ENCODE measurements at places on chromosomes 11 and 22. TPM values are rescaled to one million over a fixed set of nuclear protein-coding genes. Genes with fewer than 3 reads are reported as not detected.

Gene MACROD1
- 22.1 TPM for total RNA-seq

Gene CLNS1A
- total RNA-seq = 163 TPM

Gene OR51B4
- not detected for total RNA-seq

Gene LRP4
- 23.5 TPM for total RNA-seq

Gene SLC25A18
- total RNA-seq = 0.34 TPM

Gene PTGDR2
- 0.32 TPM for total RNA-seq

Gene SYCE3
- not detected for total RNA-seq

Gene CDHR5
- total RNA-seq = not detected

DNA sequence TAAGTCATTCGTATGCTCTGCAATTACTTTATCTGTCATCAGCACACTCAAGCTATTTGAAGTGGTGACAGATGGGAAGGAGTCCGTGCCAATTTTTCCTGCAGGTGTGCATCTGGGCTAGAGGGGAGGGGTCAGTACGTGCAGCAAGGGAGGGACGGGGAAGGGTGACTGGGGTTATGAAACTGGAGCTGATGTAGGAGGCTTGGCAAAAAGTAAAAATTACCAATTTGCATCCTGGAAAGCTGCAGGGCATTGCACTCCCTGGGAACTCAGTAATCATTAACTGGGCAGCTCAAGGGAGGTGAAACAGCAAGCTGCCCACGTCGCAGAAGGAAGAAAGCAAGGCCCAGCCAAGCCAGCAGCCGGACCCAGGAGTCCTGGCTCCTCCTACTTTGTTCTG lies 87.1 kb upstream of the TMEM45B start:
- no peak for DNase-seq
- no peaks in the 10 kb centered on the region for H3K36me3 ChIP-seq
- peaks cover 16% of the 10 kb centered on the region for H3K27me3 ChIP-seq
- no peak overlapping the region for H3K27ac ChIP-seq
- no peaks in the 10 kb centered on the region for H3K4me1 ChIP-seq
- no peak overlapping the region for H3K4me3 ChIP-seq

- peaks cover 17% of the 10 kb centered on the region for H3K4me1 ChIP-seq
- peak overlapping the region; percentile 64 for H3K4me3 ChIP-seq
- no peaks in the 10 kb centered on the region for H3K36me3 ChIP-seq
- DNase-seq = peak; percentile 81
Measured at GRCh38 chr11:122202951-122203456, 87.0 kb upstream of the BLID start.

- H3K27me3 ChIP-seq = peaks cover 2% of the 10 kb centered on the region
- no peaks in the 10 kb centered on the region for H3K36me3 ChIP-seq
- H3K4me3 ChIP-seq = no peak overlapping the region
- H3K27ac ChIP-seq = no peak overlapping the region
Measured at GRCh38 chr11:5267033-5267563, 2.6 kb downstream of the HBE1 start.

DNA sequence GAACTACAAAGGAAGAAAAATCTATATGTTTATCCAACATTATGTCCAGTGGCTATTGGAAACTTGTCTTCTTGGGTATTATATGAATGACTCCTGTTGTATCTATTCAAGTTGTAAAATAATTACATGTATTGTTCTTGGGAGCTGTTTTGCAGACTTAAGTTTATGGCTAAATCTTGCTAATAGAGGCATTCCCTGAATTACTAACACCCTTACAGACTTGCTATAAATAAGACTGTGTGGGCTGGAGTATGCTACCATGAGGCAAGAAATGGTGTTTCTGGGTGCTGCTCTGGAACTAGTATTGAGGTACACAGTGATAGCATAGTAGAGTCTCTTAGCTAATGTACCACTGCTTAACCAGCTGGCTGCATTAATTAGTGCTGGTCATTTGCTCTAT lies 155.1 kb downstream of the HIPK3 start:
- no peak overlapping the region for H3K27ac ChIP-seq
- no peaks in the 10 kb centered on the region for H3K36me3 ChIP-seq
- no peak overlapping the region for H3K4me3 ChIP-seq
- DNase-seq = no peak

DNA sequence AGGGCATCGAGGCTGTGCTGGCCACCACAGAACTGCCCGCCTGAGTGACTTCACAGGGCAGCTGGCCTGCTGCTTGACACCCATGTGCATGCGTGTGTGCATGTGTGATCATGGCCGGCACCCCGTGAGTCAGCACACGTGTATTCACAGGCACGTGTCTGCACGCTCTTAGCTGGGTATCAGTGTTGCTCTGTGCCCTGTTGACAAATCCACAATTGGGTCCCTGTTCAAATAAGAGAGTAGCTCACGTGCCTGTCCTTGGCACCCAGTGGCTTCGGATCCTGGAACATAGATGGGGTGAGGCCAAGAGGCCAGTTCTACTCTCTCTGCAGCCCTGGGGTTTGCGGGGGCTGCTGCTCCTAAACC lies 14.0 kb downstream of the B3GAT1 start:
- H3K4me1 ChIP-seq = peaks cover 9% of the 10 kb centered on the region
- DNase-seq = no peak
- peaks cover 10% of the 10 kb centered on the region for H3K36me3 ChIP-seq
- H3K27ac ChIP-seq = no peak overlapping the region
- H3K4me3 ChIP-seq = no peak overlapping the region

DNA sequence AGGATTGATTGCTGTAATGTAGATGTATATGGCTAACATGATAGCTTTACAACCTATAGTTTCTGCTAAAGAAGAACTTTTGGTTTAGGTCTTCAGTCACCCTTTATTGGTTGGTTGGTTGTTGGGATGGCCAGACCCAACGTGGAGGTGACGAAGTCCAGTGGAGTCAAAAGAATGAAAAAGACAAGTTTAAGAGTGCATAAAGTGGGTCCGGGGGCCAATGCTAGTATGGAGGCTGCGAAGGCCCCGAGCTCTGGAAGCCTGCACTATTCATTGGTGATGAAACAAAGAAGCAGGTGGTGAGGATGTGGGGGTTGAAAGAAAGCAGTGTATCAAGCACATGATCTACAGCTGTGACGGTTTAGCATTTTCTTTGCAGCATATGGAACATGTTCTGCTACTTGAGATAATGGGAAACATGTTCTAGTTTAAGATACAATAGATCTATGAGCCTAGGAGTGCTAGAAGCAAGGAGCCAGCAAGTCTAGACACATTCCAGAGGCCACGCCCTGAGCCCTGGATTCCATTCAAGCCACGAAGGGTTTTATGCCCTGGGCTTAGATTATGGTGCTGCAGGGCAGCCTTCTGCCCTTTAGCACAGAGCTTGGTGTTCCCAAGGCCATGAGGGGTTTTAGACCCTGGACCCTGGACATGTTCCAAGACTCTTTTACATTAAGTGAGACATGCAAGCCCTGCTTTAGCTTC lies 6.3 kb downstream of the TCP11L1 start:
- H3K27ac ChIP-seq = no peak overlapping the region
- peaks cover 36% of the 10 kb centered on the region for H3K36me3 ChIP-seq
- H3K4me1 ChIP-seq = peaks cover 6% of the 10 kb centered on the region
- no peak for DNase-seq
- H3K27me3 ChIP-seq = no peaks in the 10 kb centered on the region

DNA sequence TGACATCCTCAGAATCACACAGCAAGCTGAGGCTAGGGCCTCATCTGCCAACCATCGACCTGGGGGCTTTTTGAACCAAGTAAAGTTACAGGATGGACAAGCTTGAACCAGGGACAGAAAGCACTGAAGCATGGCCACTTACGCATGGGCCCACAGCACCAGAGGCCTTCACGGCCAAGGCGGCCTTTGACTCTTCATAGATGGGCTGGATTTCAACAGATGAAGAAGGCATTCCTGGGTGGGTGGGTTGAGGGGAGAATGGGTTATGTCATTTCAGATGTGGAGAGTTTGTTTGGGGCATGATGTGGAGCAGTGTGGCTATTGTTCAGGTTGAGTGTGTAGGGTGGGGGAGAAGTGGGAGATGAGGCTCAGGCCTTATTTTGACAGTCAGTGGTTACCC lies 60.2 kb downstream of the LRRC32 start:
- no peaks in the 10 kb centered on the region for H3K27me3 ChIP-seq
- no peak overlapping the region for H3K27ac ChIP-seq
- peaks cover 21% of the 10 kb centered on the region for H3K4me1 ChIP-seq
- DNase-seq = no peak
- no peak overlapping the region for H3K4me3 ChIP-seq
- no peaks in the 10 kb centered on the region for H3K36me3 ChIP-seq

GRCh38 chr22:39537975-39538374 lies 5.4 kb upstream of the RPS19BP1 start:
- no peak for DNase-seq
- peaks cover 12% of the 10 kb centered on the region for H3K27me3 ChIP-seq
- H3K27ac ChIP-seq = no peak overlapping the region
- no peak overlapping the region for H3K4me3 ChIP-seq

DNA sequence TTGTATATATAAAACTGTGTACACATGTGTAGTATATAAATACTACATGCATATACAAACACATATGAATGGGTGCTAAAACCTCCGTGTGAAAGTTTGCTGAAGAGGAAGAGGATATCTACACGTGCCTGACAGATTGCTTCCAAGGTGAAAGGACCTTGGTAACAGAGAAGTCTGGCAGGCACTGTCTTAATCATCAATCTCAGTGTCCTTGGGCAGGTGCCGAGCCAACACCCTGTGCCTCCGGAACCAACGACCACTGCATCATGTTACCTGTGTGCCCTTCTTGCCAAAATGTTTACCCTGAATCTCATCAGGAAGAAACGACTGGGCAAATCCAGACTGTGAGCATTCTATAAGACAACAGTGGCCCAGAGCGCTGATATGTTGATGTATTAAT lies 15.0 kb downstream of the NAP1L4 start:
- no peak for DNase-seq
- H3K27ac ChIP-seq = no peak overlapping the region
- H3K4me1 ChIP-seq = peaks cover 6% of the 10 kb centered on the region
- no peaks in the 10 kb centered on the region for H3K27me3 ChIP-seq
- no peak overlapping the region for H3K4me3 ChIP-seq
- H3K36me3 ChIP-seq = peaks cover 13% of the 10 kb centered on the region

DNA sequence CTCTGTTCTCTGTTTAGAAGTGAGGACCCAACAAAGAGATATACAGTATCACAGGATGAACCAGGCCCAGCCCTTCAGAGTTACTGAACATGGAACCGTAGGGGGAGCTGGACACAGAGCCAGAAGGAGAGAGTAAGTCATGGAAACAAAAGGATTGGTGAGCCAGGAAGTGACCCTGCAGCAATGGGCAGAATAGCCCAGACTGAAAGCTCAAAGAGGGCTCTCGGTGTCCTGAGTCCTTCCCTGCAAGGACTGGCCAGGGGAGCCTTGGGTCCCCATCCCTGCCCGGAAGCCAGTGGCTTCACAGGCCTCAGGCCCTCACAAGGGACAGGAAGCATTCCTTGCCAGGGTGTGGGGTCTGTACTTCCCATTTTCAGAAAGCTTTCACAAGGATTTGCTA lies 150.6 kb downstream of the SPATA19 start:
- H3K4me3 ChIP-seq = no peak overlapping the region
- no peaks in the 10 kb centered on the region for H3K27me3 ChIP-seq
- DNase-seq = no peak
- no peaks in the 10 kb centered on the region for H3K36me3 ChIP-seq
- no peaks in the 10 kb centered on the region for H3K4me1 ChIP-seq

GRCh38 chr11:70569618-70569890 lies 171.2 kb downstream of the CTTN start:
- no peak overlapping the region for H3K4me3 ChIP-seq
- no peak overlapping the region for H3K27ac ChIP-seq
- H3K4me1 ChIP-seq = peaks cover 33% of the 10 kb centered on the region
- H3K27me3 ChIP-seq = no peaks in the 10 kb centered on the region
- H3K36me3 ChIP-seq = no peaks in the 10 kb centered on the region
- no peak for DNase-seq

GRCh38 chr11:111982019-111982464 lies 43.2 kb upstream of the DLAT start:
- no peak for DNase-seq
- no peaks in the 10 kb centered on the region for H3K27me3 ChIP-seq
- H3K4me1 ChIP-seq = peaks cover 53% of the 10 kb centered on the region
- peak overlapping the region; percentile 28 for H3K27ac ChIP-seq
- peaks cover 9% of the 10 kb centered on the region for H3K36me3 ChIP-seq

DNA sequence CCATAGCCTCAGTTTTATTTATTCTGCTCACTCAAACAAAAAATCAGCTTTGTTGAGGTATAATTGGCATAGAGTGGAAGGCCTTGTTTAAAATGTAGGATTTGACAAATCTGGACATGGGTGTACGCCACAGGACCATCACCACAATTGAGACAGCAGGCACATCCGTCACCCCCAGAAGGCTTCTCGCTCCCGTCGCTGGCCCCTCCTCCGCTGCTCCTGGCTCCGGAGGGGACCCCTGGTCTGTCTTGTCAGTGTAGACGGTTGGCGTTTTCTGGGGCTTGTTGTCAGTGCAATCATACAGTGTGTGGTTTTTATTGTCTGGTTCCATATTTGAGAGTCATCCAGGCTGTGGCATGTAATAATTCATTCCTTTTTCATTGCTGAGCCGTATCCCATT lies 97.6 kb downstream of the KCNQ1 start:
- H3K4me3 ChIP-seq = no peak overlapping the region
- H3K27ac ChIP-seq = no peak overlapping the region
- no peaks in the 10 kb centered on the region for H3K27me3 ChIP-seq
- H3K4me1 ChIP-seq = peaks cover 9% of the 10 kb centered on the region

DNA sequence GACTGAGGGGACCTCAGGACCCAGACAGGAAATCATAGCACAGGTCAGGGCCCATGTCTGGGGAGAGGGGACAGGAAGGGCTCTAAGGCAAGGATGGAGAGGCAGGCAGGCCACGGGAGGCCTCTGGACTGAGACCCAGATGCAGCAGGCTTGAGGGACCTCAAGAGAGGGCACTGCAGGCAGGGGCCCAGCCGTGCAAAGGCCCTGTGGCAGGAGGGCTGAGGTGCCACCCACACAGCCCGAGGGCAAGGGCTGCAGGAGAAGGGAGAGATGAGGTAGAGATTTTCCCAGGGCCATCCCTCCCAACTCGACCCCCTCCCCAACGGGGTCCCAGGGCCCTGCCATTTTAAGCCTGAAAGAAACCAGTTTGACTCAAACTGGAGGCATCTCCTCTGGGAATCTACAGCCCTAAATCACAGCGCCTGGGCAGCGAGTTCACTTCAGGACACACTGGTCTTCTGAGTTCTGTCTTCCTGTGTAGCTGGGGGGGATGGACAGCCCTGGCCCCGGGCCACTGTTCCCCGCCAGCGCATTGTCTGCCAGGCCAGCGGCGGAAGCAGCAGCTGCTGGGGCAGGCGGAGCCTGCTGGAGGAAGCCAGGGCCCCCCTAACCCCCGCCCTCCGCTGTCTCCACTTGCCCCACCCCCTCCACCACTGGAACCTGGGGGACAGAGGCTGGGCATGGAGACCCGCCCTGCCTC lies 20.3 kb upstream of the WNT7B start:
- peaks cover 2% of the 10 kb centered on the region for H3K27me3 ChIP-seq
- H3K36me3 ChIP-seq = no peaks in the 10 kb centered on the region
- H3K4me3 ChIP-seq = no peak overlapping the region
- peaks cover 4% of the 10 kb centered on the region for H3K4me1 ChIP-seq
- peak overlapping the region; percentile 57 for H3K27ac ChIP-seq

GRCh38 chr22:31139866-31140716 lies at the start of gene PLA2G3:
Gene PLA2G3 (minus strand): TSS chr22:31140508. CDS start chr22:31140354, 154 bp downstream.
- H3K27ac ChIP-seq = peak within 1 kb of the TSS; percentile 93
- H3K4me1 ChIP-seq = peaks cover 30% of the 10 kb centered on the region
- H3K36me3 ChIP-seq = no peaks in the 10 kb centered on the region
- peak within 1 kb of the TSS; percentile 91 for H3K4me3 ChIP-seq
- no peaks in the 10 kb centered on the region for H3K27me3 ChIP-seq
- DNase-seq = peak; percentile 76

All from neural crest cell (in vitro differentiated cells).